ENCODE measurements at places on chromosomes 4 and X.

GRCh38 chrX:124358800-124359383 lies 12.5 kb downstream of the SH2D1A start:
- DNase-seq: no peak

DNA sequence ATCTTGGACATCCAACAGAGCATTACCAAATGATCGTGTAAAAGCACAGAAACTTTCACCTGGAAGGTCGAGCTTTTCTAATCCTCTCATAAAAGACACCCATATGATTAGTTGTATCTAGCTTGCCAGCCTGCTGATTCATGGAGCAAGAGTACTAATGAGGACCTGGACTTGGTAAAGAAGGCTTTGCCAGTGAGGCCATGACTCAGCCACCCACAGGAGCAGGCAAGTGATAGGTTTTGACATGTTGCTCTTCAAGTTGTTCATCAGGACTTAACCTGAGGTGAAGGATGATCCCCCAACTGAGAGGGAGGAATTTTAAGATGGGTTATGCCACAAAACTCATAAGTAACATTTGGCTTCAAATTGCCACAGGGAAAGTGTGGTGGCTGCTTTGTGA lies 24.7 kb upstream of the EPGN start:
- no peak for DNase-seq

- DNase-seq: no peak
These were observed 277.7 kb downstream of the TMA16 start for GRCh38 chr4:163772238-163772637.

- no peak for DNase-seq
These were observed 4.1 kb downstream of the MSANTD1 start for GRCh38 chr4:3252831-3253641.

DNA sequence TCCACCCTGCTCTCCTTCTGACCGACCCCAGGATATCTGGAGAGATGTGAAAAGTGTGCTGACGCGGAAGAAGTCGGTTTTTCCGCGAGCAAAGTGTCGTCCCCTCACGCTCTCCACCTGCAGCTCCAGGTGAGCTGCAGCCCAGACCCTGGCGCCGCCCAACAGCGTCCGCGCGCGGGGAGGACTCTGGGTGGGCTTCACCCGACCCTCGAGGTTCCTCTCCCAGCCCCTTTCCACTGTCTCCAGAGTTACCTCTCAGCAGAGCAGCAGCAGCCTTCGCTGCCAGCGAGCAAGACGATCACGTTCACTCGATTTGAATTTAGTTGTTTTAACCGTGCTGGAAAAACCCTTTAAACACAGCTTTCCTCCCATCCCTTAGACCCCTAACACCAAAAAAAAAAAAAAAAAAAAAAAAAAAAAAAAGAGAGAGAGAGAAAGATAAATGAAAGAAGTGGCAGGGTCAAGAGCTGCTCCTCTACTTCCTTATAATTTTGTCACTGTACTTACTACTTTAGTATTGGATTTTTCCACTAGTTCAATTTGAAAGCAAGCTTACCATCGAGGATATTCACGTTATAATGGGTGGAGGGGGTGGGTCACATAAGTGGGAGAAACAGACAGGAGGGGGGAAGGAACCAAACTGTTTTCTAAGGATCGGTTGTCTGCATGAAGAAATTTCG lies 758 bp upstream of the NR3C2 start:
- no peak for DNase-seq

DNA sequence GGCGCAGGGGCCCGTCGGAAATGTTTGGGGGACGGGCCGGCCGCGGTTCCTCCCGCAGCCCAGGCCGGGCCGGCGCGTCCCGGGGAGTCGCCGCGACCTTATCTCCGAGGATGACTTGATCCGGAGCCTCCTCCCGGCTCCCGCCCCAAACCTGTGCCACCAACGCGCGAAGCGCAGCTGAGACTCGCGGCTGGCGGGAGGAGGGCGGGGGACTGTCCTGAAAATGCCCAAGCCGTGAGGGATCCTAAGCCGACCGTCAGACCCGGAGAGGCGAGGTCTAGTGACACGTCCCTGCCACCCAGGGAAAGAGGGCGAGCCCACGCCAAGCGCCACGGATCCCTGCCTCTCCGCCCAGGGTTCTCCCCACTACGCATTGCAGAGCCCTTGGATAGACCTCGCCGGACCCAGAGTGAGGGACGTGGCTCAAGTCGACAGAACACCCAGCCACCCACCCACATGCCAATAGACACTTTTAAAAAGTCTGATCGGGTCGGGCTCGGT lies 26.9 kb downstream of the UTP14A start:
- DNase-seq: peak; percentile 31

DNA sequence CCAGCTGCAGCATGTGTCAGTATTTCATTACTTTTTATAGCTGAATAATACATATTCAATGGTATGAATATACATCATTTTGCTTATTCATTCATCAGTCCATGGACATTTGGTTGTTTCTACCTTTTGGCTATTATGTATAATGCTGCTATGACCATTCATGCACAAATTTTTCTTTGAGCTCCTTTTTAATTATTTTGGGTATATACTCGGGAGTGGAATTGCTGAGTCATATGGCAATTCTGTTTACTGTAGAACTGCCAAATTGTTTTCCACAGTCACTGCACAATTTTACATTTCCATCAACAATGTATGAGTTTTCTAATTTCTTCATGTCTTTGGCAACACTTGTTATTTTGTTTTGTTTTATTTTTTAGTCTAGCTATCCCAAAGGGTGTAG lies 405.9 kb upstream of the PITX2 start:
- DNase-seq: no peak

DNA sequence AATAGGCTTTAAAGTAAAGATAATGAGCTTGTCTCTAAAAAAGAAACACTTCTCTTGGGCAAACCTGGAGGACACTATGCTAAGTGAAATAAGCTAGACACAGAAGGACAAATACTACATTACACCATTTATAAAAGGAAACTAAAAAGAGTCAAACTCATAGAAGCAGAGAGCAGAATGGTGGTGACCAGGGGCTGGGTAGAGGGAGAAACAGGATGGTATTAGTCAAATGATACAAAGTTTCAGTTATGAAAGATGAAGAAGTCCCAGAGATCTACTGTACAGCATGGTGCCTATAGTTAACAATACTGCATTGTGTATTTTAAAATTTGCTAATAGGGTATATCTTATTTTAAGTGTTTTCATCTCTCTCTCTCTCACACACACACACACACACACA lies 28.5 kb downstream of the ACSL4 start:
- no peak for DNase-seq

DNA sequence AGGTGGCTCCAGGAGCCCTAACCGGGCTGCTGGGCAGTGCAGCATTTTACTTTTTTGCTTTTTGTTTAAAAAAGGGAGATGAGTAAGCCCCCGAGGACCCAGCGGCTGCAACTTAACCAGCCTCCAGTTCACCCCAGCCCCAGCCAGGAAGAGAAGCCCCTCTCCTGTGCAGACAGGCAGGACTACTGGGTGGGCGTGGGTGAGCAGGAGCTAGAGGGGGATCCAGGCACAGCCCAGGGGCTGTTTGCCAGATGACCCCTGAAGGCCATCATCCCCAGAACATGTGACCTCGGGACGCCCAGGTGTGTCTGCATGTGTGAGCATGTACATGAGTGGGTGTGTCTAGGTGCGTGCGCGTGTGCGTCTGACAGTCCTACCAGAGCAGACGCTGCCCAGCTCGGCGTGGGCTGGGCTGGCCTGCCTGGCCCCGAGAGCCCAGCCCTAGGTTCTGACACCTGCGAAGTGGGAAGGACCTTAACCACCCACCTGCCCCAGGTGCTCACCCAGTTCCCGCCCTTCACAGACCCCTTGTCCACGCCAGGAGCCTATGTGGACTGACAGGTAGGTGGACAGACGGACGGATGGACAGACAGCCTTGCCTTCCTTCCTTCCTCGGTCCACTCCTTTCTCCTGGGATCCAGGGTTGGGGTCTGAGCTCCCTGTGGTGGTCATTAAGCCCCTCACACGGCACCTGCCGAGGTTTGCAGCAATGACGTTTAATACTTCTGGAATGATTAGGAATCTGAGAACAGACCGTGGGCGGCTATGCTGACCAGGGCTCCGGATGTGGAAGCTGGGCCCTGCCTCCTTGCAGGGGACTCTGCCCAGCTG lies 7.8 kb upstream of the HAUS3 start:
- no peak for DNase-seq

DNA sequence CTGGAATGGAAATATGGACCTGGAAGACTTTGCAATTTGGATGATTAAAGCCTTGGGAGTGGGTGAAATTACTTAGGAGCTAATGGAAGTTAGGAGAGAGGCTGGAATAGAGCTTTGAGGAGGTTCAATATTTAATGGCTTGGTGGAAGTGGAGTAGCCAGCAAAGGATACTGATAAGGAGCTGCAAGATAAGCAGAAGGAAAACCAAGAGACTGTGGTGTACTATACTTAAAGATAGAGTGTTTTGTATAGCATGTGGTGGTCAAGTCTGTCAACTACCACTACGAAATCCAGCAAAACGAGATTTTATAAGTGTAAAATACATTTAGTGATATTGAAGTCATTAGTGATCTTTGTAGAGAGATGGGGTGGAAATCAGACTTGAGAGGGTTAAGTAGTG lies 54.0 kb upstream of the TMLHE start:
- no peak for DNase-seq

DNA sequence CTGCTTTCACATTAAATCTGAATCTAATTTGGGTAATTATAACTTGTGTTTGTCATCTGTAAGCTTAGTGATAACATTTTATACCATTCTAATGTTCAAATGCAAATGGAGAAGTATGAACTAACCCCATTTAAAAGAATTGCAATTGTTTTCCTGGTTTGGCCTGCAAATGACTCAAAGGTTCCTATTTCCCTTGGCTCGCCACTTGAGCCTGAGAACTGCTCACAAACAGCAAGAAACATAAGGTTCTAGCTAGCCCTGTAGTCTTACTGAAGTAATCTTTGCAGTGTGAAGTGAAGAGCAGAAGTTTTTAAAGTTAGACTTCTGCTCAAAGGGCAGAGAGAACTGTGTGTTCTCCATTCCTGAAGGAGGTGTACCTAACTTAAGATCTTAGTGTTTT lies 27.2 kb downstream of the UPRT start:
- no peak for DNase-seq

GRCh38 chr4:87543835-87544461 lies 14.8 kb upstream of the SPARCL1 start:
- peak; percentile 6 for DNase-seq

GRCh38 chr4:876780-877179 lies 50.9 kb upstream of the CPLX1 start:
- DNase-seq: no peak

All from C1 segment of cervical spinal cord (tissue), 14 donors.